CD4-positive, alpha-beta T cell treated with Interleukin-21 for 1 hour (primary cell): ENCODE measurements at places on chromosomes 11 and 22.
A peak's percentile ranks its signal among the peaks of the same experiment; 100 is the strongest.

- DNase-seq: peak; percentile 30
These were observed 66.0 kb upstream of the FTH1 start for GRCh38 chr11:62033191-62034035.

GRCh38 chr11:118572061-118572980 lies at the start of gene ARCN1:
Gene ARCN1 (plus strand): TSS chr11:118572409. CDS start chr11:118572548, 139 bp downstream.
- peak; percentile 86 for DNase-seq

DNA sequence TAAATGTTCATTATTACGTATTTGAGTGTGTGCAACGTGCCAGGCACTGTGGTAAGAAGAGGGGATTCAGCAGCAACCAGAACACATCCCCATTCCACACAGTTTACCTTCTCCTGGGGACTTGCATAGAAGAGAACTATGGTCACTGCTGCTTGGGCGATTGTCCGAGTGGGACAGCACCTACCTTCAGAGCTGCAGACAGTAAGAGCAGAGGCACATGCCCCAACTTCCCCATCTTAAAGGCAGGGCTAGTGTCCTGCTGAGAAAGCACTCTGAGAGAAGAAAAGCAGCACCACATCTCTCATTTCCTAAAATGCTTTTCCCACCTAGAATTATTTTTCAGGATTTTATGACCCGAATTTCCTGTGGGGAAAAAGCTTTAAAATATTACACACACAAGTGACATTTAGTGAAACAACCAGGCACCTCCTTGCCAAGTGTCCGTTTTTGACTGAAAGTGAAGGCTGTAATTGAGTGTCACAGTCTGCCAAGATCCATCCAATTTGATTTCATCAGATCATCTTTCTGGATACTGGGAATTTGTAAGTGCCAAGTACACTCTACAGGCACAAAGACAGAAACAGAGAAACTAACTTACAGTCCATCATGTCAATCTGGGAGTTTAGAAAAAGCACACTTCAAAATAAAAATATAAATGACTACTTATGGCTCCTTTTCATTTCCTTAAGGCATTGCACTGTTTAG lies 24.6 kb downstream of the TRAF6 start:
- no peak for DNase-seq

DNA sequence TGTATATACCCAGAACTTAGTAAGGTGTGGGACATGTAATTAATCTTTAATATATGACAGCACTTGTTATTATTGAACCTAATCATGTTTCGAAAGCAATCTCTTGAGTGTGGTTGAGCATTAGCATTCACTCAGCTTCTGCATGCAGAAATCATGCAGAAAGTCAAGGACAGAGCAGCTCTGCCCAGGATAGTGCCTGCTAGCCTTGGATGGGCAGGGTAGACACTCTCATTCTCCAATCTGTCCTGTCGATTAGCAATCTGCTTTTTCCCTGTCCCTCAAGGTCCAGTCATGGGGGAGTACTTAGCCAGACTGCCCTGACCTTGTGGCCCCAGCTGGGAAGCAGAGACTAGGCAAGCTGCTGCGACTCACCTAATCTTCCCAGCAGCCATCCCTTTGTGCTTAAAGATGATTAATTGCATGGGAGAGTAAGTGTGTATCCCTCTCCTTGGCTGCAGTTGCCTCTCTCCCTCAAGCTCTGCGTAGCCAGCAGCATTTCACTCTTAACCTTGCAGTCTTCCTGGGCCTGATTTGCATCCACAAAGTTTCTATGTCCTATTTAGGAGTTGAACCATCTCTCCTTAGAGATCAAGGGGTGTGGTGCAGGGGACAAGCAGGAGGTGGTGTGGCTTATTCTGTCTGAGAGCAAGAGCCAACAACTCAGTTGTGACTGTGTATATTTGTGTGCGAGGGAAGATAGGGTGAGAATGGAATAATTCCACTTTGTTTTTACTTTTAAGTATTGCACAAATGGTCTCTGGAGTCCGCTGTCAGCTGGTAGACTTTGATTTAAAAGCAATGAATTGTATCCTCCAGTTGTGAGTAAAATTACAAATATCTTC lies 101.4 kb downstream of the FDX1 start:
- DNase-seq: no peak

- no peak for DNase-seq
These were observed 364.5 kb downstream of the NTM start for GRCh38 chr11:131734871-131735270.

- DNase-seq: no peak
These were observed 12.2 kb upstream of the RPS3 start for GRCh38 chr11:75386942-75387630.

GRCh38 chr11:105907319-105907718 lies 114.7 kb downstream of the MSANTD4 start:
- no peak for DNase-seq

DNA sequence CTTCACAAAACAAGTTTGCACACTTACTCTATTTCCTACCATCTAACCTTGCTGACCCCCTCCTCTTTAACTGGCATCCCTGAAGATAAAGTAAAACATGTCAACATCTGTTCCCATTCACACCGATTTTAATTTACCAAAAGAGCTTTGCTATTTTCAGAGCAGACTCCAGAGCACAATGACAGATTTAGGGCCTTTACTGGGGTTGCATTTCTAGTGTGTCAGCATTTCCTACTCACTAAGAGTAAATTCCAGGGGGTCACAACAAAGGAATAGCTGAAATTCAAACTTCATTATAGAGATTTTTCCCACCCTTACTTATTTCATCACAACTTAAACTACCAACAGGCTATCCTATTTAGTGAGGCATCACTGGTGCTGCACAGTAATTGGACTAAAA lies 60.8 kb downstream of the SOX6 start:
- no peak for DNase-seq

GRCh38 chr11:118610773-118611432 lies 3.5 kb downstream of the PHLDB1 start:
- DNase-seq: peak; percentile 87
